ENCODE measurements at places on chromosomes 1 and 21. TPM values are rescaled to one million over a fixed set of nuclear protein-coding genes. Genes with fewer than 3 reads are reported as not detected.

Gene CNTN2
- total RNA-seq = not detected

Gene SLAMF8
- total RNA-seq = not detected

Gene CRNN
- not detected for total RNA-seq

Gene SELE
- total RNA-seq = not detected

Gene PYHIN1
- 0.98 TPM for total RNA-seq

Gene B4GALT2
- total RNA-seq = 50.9 TPM

Gene TEX38
- total RNA-seq = not detected

Gene MATN1
- total RNA-seq = not detected

Gene TRPM2
- total RNA-seq = not detected
